ENCODE measurements at places on chromosomes 3 and 15.

- DNase-seq, result no peak
Measured at GRCh38 chr3:124296406-124296805, 304.5 kb upstream of the ROPN1 start.

GRCh38 chr3:117744935-117745334, 1035.4 kb downstream of the TUSC7 start:
- DNase-seq, result no peak

- DNase-seq, result peak; percentile 20
Measured at GRCh38 chr3:123658852-123659206, 74.0 kb upstream of the HACD2 start.

- DNase-seq, result no peak
Measured at GRCh38 chr3:123587401-123587800, 2.5 kb upstream of the HACD2 start.

DNA sequence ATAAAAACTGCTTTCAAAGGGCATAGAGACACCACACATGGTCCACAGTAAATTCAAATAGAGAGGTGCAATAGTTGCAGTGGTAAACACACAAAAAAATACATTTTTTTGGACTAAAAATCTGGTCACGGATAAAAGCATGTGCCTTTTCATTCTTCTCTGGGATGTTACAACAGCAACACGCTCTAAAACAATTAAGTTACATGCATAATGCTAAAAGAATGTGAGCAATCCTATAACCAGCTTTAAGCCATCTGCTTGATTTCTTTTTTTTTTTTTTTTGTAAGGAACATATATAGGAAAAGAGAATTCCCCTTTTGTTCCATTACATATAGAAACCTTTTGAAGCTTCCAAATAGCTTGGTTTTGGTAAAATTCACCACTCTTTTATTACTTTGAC, 20.0 kb downstream of the WNT5A start:
- DNase-seq, result peak; percentile 77

- DNase-seq, result no peak
Measured at GRCh38 chr3:126395846-126396513, 1.3 kb downstream of the CFAP100 start.

Data from GM23248 (cell line).